ENCODE measurements at places on chromosomes 7 and 10.

- DNase-seq: no peak
Observed at GRCh38 chr10:21424459-21424861, 101.0 kb downstream of the SKIDA1 start.

DNA sequence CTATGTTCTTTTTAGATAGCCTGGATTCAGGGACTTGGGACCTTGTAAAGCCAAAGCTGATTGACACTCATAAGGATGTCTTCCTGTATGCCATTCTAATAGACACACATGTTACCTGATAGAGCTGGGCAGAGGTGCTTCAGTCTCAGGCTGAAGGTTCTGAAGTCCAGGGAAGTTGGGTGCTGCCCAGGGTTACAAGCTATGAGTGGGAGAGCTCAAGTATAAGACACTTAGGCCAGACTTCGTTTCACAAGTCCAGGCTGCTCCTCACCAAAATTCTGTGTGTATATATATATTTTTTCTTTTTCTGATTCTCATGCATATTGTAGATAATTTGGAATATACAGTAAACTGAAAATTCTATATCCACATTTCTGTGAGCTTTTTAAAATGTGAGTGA, 144.2 kb downstream of the HDAC9 start:
- no peak for DNase-seq

DNA sequence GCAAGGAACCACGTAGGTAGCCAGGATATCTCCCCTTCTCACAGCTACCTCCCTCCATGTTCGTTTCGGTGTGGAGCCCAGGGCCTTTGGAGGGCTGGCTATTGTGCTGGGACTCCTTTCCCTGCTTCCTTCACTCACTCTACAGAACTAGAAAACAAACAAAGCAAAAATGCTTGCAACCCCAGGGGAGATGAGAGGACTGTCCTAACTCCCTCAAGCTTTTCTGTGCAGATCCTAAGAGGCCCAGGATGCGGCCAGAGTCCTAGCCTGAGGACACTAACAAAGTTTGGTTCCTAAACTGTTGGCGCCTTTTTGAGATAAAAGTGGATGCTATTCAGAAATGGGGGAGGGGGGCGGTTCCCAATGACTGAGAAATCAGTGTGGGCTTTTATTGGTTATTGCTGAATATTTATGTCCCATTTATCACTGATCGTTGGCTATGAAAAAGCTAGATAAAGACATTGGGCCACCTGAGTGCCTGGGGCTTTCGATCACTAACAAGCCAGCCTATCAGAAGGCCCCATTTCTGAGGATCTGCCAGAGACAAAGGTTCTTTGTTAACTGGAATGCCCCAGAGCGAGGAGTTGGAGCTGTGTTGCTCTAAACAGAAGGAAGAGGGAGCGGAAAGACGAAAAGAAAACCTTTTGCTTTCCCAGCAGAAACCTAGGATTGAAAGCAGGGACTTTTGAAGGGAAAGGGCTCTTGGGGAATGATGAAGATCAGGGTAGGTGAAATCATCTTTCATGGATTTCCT, 95.2 kb upstream of the EGR2 start:
- DNase-seq: peak; percentile 1

DNA sequence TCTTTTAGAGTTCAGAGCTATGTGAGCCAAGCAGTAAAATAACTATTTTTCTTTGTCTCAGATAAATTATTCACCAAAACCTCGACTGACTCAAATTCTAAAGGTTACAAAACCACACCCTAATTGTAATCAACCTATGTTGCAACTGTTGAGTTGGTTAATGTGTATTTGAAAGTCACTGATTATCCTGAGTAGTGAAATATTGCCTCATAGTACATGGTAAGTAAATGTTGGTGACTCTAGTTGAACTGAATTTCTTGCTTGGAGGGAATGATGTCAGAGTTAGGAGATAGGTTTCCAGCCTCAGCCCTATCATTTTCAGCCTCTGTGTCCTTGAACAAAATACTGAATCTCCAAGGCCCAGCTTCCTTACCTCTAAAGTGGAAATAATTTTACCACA, 3.0 kb upstream of the CYP2C18 start:
- no peak for DNase-seq

- no peak for DNase-seq
Observed at GRCh38 chr7:96826089-96826488, 116.4 kb upstream of the SEM1 start.

- DNase-seq: no peak
Observed at GRCh38 chr10:131485732-131486131, 174.2 kb upstream of the TCERG1L start.

GRCh38 chr10:8049865-8050555, 4.5 kb upstream of the GATA3 start:
- DNase-seq: no peak

DNA sequence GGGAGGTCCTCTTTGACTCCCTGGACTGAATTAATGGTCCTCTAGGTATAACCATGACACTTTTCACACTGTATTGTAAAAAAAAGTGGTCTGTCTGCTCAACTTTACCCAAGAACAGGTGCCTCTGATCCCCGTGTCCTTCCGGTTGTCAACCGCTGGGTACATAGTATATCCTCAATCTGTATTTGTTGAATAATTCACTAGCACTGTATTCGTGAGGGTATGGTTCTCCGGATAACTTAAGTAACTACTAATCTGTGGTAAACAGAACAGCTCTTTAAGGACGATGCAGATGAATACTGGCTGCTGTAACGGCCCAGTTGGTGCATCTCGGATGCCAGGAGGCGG, 472 bp upstream of the ADAM22 start:
- DNase-seq: no peak
